ENCODE measurements at places on chromosomes 11 and 22.

DNA sequence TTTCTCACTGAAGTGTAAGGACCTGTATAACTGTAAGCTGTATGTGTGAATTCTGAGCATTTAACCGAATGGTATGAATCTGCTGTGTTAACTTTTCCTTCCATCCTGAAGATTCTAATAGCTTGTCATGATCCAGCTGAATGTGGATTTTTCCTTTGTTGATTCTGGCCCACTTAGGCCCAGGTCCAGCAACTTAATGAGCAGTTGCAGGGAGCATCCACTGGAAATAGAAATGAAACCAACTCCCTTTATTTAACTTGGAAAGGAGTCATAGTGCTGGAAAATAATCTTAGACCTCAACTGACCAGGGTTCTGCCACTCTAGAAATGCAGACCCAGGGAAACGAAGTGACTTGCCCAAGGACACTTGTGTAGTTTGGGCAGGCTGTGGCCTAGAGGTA lies 142.3 kb upstream of the MTNR1B start:
- DNase-seq: no peak

GRCh38 chr11:8103909-8104308 lies 22.9 kb downstream of the TUB start:
- DNase-seq: no peak

GRCh38 chr22:38728871-38729796 lies 23.4 kb downstream of the GTPBP1 start:
- no peak for DNase-seq

DNA sequence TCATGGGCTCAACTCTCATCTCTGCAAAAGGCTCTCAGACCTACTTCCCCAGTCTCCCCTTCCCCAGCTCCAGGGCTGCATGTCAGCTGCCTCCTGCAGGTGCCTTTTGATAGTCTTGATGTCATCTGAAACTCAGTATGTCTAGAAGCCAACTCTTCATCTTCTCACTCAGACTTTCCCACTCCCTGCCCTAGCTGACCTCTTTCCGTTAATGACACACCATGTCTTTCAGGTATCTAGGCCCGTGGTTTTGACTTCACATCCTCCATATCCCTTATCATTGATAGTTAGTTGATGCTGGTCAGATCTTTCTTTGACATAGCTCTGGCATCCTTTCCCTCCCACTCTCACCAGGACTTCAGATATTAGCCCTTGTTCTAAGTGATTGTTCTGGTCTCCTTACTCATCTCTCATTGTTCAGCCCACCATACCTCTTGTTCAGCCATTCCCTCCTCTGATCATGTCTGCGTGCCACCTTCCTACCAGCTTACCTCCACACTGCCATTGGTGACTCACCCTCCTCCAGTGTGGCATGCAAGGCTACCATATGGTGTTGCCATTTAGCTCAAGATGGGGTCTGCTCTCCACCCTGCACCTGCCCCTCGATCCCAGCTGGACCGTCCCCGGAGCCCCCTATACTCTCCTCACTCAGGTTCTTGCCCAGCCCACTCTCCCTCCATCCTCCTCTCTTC lies 18.4 kb downstream of the TTC12 start:
- no peak for DNase-seq

GRCh38 chr11:45093761-45094455 lies 52.5 kb upstream of the PRDM11 start:
- DNase-seq: no peak

GRCh38 chr11:96167787-96168186 lies 175.2 kb downstream of the MAML2 start:
- no peak for DNase-seq

- no peak for DNase-seq
Measured at GRCh38 chr11:77636731-77637344, 756 bp downstream of the CLNS1A start.

GRCh38 chr11:1969035-1969434 lies 21.9 kb downstream of the MRPL23 start:
- DNase-seq: no peak

DNA sequence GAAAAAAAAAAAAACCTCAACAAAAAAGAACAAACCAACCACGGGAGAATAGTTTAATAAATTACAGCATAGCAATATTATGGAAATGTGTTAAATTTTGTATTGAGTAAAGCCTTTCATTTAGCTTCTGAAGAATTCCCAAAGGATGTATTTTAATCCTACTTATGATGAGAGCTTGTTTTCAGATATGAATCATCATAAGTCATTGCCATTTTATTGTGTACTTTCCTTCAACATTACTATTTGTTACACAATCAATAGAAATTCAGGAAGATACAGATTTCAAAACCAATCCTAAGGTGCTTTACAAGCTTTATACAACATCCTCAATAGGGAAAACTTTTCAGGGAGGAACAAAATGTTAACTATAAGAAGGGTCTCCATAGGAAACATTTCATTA lies 200.6 kb upstream of the CTSC start:
- no peak for DNase-seq

DNA sequence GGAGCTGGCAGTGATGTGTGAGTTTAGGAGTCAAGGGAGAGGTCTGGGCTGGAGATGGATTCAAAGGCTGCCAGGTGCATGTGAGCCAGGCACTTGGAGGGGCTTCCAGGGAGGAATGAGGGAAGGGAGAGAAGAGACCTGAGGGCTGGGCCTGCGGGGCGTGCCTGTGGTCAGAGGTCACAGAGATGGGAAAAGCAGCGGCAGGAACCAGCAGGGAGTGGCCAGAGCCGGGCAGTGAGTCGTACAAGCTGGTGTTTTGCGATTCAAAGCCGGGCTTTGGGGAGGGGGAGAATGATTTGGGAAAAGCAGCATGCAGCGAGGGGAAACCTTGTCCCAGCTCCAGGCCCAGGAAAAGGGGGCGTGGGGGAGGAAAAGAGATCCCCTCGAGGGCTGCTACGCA lies 96.9 kb upstream of the RTL6 start:
- no peak for DNase-seq

- DNase-seq: no peak
Measured at GRCh38 chr22:43750751-43751150, 61.4 kb downstream of the EFCAB6 start.

DNA sequence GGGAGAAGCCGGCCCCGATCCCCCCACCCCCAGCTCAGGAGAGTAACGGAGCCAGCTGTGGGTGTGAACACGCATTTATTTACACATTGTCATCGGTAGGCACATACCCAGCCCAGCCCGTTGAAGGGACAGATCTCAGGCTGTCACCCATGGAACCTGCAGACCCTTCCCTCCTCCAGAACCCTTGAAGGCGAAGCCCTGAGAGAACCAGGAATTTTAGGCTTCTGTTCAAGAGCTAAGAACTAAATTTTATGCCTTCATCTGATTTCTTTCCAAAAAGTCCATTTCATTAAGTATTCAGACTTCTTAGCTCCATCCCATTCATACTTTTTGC lies 379 bp upstream of the BRMS1 start:
- DNase-seq: no peak

GRCh38 chr22:25072406-25072805 lies 119.9 kb downstream of the KIAA1671 start:
- DNase-seq: no peak

GRCh38 chr11:77909277-77909676 lies 85.2 kb downstream of the INTS4 start:
- DNase-seq: no peak

GRCh38 chr11:86692317-86692716 lies 19.9 kb upstream of the ME3 start:
- no peak for DNase-seq

DNA sequence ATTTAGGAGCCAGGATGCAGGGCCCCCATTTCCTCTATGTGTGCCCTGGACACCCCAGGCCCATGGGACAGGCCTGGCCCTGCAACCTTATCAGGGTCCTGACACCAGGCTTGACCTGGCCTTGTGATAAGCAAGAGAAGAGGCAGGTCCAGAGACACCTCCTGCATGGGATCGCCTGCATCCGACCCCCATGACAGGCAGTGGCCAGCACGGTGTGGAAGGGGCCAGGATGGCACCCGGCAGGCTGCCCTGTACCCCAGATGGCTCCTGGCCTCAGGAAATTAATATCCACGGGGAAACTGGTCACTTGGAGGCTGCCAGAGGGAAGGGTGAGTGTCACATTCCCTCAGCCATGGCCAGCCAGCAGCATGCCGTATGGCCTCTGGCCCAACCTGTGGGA lies 6.8 kb downstream of the KRTAP5-9 start:
- no peak for DNase-seq

- no peak for DNase-seq
Measured at GRCh38 chr22:47002692-47003091, 240.2 kb downstream of the TBC1D22A start.

- DNase-seq: no peak
Measured at GRCh38 chr11:122309262-122309925, 193.4 kb upstream of the BLID start.

DNA sequence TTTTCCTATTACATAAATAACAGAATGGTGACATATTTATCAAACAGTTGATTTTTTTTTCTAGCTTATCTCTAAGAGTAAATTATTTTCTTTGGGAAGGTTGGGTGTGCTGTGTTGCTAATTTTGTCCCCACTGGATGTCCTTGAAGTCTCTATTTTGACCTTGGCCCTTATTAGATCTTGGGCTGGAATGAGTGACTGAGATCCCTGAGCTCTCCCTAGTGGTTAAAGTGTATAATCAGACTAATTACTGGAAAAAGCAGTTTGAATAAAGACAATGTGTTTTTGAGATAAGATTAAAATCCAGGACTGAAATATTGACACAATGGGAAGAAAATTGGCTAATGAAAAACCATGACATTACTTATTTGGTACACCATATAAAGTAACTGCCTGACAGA lies 56.1 kb downstream of the AASDHPPT start:
- DNase-seq: no peak

DNA sequence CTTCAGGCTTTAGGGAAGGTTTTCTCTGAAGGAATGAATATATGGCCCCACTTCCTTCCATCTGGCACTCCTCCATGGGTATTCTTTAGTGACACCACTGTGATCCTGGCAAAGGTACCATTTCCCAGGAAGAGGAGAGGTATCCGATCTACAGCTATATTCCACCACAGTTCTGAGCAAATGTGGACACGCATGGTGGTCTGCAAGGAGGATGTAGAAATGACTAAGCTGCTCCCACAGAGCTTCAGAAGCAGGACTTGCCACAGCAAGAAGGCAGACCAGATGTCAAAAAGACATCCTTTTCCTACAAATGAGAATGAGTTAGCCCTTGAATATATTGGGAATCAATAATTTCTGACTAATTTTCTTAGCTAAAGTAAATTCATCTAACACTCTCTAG lies 45.5 kb downstream of the ARFGAP2 start:
- no peak for DNase-seq

GRCh38 chr11:63491240-63491587 lies 247 bp upstream of the PLAAT5 start:
- no peak for DNase-seq

GRCh38 chr22:19317865-19318264 lies 26.3 kb upstream of the CLTCL1 start:
- DNase-seq: no peak

GRCh38 chr11:72826942-72827480 lies 12.8 kb downstream of the ATG16L2 start:
- DNase-seq: no peak

DNA sequence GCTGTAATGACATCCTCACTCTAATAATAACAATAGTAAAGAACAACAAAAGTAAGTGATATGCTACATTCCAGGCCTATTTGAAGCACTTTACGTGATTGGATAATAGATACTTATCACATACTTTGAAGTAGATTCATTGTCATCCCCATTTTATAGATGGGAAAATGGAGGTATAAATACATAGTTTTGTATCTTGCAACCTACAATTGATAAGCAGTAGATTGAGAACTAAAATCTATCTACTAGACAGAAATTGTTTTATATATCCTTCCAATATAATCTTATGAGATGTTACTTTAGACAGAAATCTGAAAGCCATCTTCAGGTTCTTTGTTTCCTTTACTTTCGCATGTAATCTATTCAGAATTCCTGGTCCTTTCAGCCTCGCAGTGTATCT lies 104.6 kb upstream of the CD44 start:
- DNase-seq: no peak

- peak; percentile 82 for DNase-seq
Measured at GRCh38 chr11:86214710-86215109, 29.8 kb upstream of the EED start.

- DNase-seq: no peak
Measured at GRCh38 chr22:47300698-47301405, 538.4 kb downstream of the TBC1D22A start.

Measured in stimulated activated CD4-positive, alpha-beta T cell treated with anti-CD3 and anti-CD28 coated beads, Interleukin-12 subunit alpha, Interleukin-12 subunit beta, amount 100 ng/mL, for 48 hours (primary cell).